ENCODE measurements at places on chromosomes 1 and 21. TPM values are rescaled to one million over a fixed set of nuclear protein-coding genes. Genes with fewer than 3 reads are reported as not detected.

DNA sequence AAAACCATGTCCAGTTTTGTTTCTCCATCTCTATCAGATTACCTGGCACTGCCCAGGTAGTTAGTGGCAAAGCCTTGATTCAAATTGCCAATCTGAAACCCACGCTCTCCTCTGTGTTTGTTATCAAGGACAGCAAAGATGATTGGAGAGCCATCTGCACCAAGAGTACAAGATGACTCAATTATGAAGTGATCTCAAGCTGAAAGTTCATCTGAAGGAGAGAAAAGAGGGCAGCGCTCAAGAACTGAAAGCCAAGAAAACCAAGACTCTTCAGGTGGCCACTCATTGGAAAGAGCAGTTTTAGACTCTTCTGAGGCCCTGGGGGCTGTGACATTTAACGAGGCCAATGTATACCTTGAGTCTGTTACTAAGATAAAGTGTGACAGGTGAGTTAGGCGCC, 13.8 kb downstream of the RXRG start:
- DNase-seq = no peak

The TTC34 gene
- total RNA-seq = 0.13 TPM

DNA sequence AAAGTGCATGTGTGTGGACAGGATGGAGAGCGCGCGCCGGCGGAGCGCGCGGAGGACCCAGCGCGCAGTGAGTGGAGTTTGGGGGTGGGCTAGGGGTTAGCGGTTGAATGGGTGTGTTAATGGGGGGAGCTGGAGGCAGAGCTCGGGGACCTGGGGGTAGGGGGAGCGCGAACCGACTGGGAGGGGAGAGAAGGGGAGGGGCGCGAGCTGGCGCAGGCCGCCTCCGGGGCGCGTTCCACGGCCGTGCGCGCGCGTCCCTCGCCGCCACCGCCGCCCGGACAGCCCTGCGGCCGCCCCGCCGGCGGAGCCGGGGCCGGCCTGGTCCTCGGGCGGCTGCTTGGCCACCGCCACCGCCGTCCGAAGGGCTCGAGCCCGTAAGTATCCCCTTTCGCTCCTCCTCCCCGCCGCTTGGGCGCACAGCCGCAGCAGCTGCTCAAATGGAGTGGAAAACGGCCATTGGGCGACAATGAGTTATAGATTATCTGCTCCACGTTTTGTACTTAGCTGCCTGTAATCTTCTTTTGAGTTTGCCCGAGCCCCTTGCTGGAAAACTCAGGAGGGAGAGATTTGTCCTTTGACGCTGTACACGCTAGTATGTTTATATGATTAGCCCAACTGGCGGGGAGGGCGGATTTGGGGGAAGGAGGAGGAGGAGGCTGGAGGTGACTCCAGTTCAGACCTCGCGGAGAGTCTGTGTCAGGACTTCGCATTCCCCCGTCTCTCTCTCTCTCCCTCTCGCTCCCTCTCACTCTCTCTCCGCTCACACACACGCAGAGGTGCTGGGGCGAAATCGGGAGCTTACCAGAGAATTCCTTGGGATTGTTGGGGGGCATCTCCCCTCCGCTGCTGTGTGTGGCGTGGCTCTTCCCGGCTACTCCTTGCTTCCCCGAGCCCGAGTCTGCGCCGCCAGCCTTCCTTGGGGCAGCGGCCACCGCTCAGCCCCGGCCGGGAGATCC, at the start of gene ADGRL2:
TSS of gene ADGRL2 (plus strand) at position 240 of the 956 bp plus-strand sequence. CDS start 36,051 bp downstream, outside the sequence.
- DNase-seq = peak; percentile 68

The CYP4Z1 gene
- 1.1 TPM for total RNA-seq

GRCh38 chr1:52102336-52103013, 39.4 kb upstream of the ZFYVE9 start:
- no peak for DNase-seq

The BTF3L4 gene
- 47.8 TPM for total RNA-seq

- no peak for DNase-seq
Observed at GRCh38 chr1:60978421-60979357, 103.7 kb upstream of the NFIA start.

GRCh38 chr1:56806804-56807203, 12.4 kb downstream of the FYB2 start:
- DNase-seq = no peak

The IQCC gene
- total RNA-seq = 3.4 TPM

The HSD3B2 gene
- not detected for total RNA-seq
